ENCODE measurements at places on chromosomes 11 and 22.

- DNase-seq, result no peak
These were observed 4.4 kb upstream of the SYTL2 start for GRCh38 chr11:85815186-85815931.

- no peak for DNase-seq
These were observed 27.5 kb upstream of the FBLN1 start for GRCh38 chr22:45475063-45475747.

- DNase-seq, result no peak
These were observed 11.3 kb upstream of the GRK3 start for GRCh38 chr22:25553131-25553530.

DNA sequence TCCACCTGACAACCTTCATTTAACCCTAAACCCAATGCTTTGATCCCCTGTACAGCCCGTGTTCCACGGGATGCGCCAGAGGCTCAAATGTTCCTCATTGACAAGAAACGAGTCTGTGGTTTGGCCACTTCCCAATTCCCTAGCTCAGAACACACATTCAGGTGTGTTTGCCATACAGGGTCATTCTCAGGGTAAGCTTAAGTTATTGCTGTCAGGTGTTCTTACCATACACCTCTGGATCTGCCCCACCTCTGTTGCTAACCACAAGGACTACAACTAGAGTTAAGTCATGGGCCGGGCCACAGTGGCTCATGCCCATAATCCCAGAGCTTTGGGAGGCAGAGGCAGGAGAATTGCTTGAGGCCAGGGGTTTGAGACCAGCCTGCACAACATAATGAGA is 45.6 kb upstream of the POLD3 start:
- no peak for DNase-seq

DNA sequence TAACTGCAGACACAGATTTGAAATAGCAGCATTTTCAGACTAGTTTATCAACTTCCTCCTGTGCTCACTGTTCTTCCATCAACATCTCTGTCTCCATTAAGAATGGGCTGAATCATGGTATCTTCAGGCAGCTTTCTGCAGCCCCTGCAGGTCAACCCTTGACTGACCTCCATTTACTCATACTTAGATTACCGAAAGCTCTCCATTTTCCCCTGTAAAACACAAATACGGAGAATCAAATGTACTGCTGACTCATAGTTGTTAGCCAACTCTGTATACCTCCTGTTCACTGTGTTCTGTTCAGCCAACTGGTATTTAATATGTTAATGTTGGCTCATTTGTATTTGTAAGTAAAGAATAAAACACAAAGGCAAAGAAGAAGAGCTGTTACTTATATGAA is 364.0 kb downstream of the CASP12 start:
- DNase-seq, result no peak

DNA sequence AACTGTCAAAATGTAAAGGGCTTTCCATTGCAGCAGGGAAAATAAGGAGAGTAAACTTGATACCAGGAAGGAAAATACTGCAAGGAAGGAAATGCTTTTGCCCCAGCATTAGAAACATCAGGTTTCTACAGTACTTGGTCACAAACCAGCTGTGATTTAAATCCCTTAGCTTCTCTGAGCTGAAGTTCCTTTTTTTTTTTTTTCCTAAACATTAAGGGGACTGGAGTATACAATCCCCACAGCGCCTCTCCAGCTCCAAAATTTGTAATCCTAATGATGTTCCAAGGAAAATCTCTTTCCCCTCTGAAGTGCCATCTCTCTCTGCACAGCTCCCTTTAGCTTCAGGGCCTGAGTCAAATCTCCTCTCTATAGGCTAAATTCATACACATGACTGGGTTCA is 220.5 kb upstream of the PITPNB start:
- no peak for DNase-seq

DNA sequence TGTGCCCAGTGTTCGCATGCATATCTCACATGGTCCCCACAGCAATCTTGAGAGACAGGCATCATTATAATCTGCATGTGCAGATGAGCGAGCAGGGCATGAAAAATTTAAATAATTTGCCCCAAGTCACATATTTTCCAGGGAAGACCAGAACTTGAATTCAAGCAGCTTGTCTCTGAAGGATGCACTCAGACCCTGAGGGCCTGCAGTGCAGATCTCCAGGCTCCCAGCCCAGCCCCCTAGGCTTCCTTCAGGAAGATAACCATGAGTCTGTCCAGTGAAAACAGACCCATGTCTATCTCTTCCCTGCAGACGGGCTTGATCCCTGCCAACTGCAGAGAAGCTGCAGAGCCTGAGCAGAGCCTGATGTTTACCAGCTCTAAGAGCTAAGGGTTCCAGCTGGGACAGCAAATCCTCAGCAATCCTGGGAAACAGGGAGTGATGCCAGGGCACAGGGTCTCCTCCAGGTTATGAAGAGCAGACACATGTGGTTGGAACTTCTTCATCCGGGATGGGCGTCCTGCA is 55.1 kb downstream of the NAV2 start:
- no peak for DNase-seq

DNA sequence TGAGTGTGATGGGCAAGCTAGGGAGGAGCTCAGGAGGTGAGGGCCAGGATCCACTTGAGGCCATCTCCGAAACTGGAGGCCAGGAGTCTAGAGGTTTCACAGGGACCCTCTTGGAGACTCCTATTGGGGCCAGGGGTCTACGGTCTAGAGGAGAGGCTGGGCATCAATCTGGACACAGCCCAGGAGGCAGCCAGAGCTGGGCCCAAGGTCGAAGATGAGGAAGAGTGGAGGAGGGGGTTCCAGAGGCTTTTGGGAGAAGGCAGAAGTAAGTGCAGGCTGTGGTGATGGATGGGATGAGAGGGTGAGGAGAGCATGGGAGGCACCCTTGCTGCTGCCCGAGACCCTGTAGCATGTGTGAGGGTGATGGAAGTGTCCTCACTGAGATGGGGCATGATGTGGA is 56.6 kb downstream of the LRRC32 start:
- no peak for DNase-seq

DNA sequence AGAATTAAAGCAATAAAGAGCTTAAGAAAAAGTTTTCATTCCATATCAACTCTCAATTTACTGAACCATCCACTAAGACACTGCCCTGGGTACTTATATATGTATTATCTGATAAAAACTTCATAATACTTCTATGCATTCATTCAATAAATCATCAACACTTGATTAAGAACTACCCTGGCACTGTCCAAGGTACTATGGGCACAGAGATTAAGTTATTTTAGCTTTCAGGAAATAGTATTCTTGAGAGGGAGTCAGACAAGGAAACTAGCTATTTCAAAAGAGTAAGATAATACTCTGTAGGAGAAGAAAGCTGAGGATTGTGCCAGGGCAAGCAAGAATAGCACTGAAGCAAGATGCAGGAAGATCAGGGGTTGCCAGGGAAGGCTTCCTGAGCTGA is 640.8 kb downstream of the FAM181B start:
- DNase-seq, result no peak

DNA sequence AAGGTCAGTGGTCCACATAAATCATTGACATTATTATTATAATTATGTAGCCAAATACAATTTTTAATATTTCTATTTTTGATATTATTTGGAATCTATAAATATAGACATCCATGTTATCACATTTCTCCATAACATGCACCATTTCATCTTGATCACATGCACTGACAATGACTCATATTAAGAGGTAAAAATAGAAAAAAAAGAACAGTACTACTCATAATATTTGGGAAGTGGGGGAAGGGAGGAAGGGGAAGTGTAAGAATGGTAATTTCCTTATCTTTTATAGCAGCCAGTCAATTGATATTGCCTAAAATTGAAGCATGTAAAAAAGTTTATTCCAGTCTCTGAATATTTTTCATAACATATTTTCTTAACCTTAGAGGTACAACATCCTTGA is 72.3 kb downstream of the ADM start:
- no peak for DNase-seq

GRCh38 chr11:59223611-59224010 is 10.9 kb upstream of the MPEG1 start:
- DNase-seq, result no peak

DNA sequence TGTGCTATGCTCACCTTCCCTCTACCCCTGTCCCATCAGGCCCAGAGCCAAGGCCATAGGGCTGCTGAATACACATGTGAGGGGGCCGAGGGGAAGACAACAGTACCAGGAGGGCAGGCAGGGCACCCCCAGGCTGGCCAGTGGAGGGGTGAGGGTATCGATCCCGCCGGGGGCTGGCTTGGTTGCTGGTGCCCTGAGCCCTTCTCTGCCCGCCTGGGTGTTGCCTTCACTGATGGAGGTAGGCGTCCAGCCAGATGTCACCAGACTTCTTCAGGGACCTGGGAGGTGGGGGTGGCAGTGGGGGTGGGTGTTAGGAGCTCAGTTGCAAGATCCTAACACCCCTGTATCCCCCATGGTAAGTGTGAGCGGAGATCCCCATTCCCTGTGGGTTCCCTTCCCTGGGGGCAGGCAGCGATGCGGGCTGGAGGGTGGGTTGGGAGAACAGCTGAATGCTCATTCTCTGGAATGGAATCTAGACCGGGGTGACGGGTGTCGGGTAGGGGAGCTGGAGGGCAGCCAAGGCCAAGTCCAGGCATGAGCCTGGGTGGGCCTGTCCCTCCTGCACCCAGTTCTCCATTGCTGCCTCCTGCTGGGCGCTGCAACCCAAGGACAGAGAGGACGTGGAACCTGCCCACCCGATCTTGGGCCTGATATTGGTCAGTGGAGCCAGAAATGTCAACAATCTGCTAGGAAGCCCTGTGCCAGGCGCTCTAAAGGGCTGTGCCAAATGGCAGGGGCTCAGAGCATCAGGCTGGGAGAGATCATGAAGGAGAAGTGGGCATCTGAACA is 17.6 kb downstream of the FADS3 start:
- no peak for DNase-seq

- DNase-seq, result no peak
These were observed 44.3 kb upstream of the IGSF9B start for GRCh38 chr11:134001088-134001487.

- DNase-seq, result no peak
These were observed 86.5 kb upstream of the E2F8 start for GRCh38 chr11:19327280-19327679.

DNA sequence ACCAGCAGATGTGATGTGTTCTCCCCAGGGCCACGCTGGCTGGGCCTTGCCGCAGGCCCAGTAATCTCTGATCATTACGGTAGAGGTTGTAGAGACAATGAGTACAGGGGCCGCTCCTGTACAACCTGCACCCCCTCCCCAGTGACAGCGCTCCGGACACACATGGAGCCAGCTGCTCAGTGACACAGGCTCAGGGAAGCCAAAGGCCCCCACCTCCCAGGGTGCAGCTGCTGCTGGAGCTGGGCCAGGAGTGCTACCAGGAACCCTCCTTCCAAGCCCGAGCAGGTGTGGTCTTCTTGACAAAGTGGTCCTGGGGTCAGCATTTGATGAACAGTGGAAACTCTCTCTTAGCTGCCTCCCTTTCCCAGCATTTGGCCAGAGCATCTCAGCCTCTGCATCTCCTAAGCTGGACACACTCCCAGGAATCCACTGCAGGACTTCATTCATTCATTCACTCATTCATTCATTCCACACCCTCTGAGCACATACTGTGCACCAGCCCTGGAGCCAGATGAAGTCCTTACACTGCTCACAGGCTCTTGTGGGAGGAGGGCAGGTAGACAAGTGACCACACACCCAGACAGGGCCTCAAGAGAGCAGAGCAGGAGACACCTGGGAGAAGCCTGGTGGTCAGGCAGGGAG is 49.6 kb upstream of the MPEG1 start:
- DNase-seq, result no peak

- no peak for DNase-seq
These were observed 2.1 kb downstream of the PLAAT3 start for GRCh38 chr11:63612181-63612580.

GRCh38 chr11:86802601-86803051 is 2.3 kb downstream of the PRSS23 start:
- no peak for DNase-seq

- DNase-seq, result no peak
These were observed 67.9 kb downstream of the YAP1 start for GRCh38 chr11:102177974-102178631.

Measured in activated naive CD4-positive, alpha-beta T cell treated with anti-CD3 and anti-CD28 coated beads, Interleukin-2, amount 50 U/mL, for 72 hours (primary cell).